ENCODE measurements at places on chromosomes 1 and 21.
A peak's percentile ranks its signal among the peaks of the same experiment; 100 is the strongest.

DNA sequence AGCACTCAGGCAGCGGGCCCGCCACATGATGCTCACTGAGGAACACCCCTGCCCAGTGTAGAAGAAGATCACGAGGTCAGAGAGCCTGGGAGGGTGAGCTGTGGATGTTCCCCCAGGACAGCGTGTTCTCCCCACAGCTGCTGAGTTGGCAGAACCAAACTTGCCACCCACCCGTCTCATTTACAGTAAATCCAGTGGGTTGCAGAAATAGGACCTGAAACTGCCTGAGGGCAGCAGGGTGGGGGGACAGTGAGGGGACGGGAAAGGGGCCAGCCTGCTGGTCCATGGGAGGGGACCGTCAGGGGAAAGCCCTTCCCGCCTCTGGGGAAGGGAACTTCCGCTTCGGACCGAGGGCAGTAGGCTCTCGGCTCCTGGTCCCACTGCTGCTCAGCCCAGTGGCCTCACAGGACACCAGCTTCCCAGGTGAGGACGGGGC lies at the start of gene C1QB:
Gene C1QB (plus strand): TSS at position 356 of the 436 bp plus-strand sequence. CDS start 6,227 bp downstream, outside the sequence.
- DNase-seq = no peak

- DNase-seq = no peak
Observed at GRCh38 chr1:85683292-85684025, 24.8 kb downstream of the ZNHIT6 start.

DNA sequence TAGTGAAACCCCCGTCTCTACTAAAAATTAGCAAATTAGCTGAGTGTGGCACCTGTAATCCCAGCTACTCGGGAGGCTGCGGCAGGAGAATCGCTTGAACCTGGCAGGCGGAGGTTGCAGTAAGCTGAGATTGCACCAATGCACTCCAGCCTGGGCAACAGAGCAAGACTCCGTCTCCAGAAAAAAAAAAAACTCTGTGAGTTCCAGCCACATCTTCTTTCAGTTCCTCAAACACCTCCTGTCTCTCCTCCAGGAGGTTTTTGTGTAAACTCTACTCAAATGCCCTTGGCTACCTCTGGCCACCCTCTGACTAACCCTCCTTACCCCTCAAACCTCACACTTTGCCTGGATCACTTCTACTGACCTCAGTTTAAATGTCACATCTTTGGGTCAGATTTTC lies 38.1 kb downstream of the RCSD1 start:
- DNase-seq = no peak

DNA sequence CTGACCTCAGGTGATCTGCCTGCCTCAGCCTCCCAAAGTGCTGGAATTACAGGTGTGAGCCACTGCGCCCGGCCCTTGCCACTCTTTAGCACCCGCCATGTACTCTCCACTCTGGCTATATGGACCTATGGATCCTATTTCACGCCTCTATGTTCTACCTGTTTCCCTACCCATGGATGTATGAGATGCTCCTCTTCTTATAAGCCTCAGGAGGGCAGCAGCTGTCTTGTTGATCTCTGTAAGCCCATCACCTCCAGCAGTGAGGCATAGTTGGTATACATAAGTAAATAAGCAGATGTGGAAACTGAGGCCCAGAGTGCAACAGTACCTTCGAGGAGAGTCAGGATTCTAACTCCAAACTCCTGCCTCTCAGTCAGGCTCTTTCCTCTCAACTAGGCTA lies 24.7 kb upstream of the ARTN start:
- DNase-seq = peak; percentile 50

- DNase-seq = no peak
Observed at GRCh38 chr1:8883491-8883890, 5.0 kb upstream of the ENO1 start.

- DNase-seq = no peak
Observed at GRCh38 chr1:76833151-76833550, 34.1 kb upstream of the ST6GALNAC5 start.

- no peak for DNase-seq
Observed at GRCh38 chr1:21567241-21568005, 58.2 kb downstream of the ALPL start.

DNA sequence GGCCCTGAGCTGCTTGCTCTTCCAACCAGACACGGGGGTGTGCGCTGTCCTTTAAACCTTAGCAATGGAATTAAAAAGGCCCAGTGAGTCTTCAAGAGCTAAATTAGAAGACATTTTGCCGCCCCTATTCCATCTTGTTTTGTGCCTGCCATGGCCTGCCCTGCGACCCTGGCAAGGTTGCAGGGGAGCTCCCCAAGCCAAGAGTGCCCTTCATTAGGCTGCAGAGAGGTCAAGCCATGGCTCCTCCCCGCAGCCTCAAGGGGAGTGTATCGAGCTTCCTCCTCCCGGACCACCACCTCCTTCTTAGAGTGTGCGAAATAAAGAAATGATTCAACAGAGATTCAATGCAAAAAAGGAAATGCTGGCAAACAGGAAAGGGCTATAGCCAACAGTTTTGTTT lies 256.2 kb downstream of the DYRK1A start:
- no peak for DNase-seq

DNA sequence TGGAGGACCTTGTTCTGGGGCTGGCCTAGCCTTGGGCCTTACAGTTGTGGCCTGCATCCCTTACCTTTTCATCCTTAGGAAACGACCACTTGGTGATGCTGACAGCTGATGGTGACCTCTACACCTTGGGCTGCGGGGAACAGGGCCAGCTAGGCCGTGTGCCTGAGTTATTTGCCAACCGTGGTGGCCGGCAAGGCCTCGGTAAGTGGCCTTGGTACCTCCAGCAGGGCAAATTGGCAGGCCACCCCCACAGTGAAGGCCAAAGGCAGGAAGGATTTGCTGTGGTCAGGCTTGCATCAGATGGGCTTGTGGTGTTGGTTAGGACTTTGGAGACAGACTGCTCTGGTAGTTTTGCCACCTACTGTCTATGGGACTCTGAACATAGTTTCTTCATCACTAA lies 17.7 kb upstream of the TRNAU1AP start:
- DNase-seq = no peak

DNA sequence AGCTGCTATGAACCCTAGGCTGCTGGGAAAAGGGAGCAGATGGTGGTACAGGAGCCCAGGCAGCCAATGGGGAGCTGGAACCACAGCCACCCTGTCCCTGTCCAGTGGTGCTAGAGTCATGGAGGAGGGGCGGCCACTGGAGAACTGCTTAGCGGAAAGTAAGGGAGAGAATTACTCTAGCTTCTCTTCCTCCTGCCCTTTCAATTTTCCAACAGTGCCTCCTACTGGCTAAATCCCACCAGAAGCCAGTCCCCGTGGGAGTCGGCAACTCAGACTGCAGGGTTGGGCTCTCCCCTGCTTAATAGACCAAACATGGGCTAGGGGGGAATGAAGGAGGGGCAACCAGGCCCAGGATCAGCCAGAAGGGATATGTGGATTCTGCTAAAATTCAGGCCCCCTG lies 154.5 kb downstream of the ACTL8 start:
- DNase-seq = peak; percentile 61

GRCh38 chr1:242065813-242066212 lies 66.9 kb upstream of the MAP1LC3C start:
- no peak for DNase-seq

DNA sequence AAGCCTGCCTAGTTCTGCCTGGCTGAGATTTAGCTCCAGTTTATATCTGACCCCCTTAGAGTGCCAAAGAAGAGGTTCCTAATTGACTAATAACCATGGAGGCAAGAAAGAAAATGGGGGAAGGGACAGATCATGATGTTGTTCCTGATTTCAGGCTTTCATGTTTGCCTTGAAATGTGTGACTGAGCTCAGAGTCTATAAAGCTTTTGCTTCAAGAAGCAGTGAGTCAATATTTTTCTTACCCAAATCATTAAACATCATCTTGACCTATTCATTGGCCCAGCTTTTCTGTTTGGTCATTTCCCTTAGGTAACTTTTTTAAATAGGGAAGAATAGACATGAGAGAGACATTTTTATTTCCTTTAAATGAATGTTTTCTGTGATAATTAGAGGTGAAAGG lies 55.9 kb downstream of the HHAT start:
- no peak for DNase-seq

DNA sequence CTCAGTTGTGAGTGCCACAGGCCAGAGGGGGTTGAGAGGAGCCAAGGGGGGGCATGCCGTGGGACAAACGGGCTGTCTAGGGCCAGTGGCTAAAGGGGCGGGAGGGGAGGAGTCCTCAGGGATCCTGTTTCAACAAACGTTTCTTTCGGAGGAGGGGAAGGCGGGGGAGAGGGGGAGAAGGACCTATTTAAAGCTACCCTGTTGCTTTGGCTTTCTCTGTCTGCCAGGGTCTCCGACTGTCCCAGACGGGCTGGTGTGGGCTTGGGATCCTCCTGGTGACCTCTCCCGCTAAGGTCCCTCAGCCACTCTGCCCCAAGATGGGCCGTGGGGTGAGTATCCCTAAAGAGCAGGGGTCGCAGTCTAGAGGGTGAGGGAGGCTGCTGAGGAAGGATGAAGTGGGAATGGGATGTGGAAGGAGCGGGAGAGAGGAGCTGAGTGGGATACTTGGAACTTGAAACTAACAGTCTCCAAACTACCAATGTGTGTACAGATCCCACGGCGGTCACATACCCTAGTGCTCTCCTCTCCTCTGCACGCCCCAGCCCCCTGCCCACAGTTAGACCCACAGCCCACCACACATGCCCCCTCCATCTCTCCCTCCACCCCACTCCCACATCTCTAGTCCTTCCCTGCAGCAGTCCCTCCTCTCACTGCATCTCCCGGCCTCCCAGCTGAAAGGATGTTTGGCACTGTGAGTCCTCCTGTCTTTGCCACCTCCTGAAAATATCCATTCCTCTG lies at the start of gene ATP1A2:
Gene ATP1A2 (plus strand): TSS at position 215 of the 738 bp plus-strand sequence. CDS start 103 bp downstream, at position 318.
- no peak for DNase-seq

GRCh38 chr1:41416552-41417334 lies 55.5 kb downstream of the FOXO6 start:
- peak; percentile 78 for DNase-seq

- DNase-seq = no peak
Observed at GRCh38 chr1:156490401-156491032, 10.1 kb downstream of the MEF2D start.

- peak; percentile 16 for DNase-seq
Observed at GRCh38 chr1:208101661-208102431, 142.3 kb downstream of the PLXNA2 start.

DNA sequence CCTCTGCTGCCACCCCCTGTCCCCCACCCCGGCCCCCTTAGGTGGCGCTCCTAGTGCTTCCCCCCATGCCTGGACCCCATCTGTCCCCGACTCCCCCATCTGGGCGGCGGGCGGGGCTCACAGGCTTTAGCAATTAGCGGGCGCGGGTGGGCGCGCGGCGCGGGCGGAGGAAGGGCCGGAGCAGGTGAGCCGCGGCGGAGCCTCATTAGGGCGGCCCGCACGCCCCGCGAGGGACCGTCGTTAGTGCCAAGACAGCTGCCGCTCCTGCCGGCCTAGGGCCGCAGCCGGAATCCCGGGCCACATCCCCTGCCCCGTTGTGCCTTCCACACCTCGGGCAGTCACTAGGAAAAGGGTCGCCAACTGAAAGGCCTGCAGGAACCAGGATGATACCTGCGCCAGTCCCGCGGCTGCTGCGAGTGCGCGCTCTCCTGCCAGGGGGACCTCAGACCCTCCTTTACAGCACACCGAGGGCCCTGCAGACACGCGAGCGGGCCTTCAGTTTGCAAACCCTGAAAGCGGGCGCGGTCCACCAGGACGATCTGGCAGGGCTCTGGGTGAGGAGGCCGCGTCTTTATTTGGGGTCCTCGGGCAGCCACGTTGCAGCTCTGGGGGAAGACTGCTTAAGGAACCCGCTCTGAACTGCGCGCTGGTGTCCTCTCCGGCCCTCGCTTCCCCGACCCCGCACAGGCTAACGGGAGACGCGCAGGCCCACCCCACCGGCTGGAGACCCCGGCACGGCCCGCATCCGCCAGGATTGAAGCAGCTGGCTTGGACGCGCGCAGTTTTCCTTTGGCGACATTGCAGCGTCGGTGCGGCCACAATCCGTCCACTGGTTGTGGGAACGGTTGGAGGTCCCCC lies 7.6 kb downstream of the OLIG2 start:
- no peak for DNase-seq

DNA sequence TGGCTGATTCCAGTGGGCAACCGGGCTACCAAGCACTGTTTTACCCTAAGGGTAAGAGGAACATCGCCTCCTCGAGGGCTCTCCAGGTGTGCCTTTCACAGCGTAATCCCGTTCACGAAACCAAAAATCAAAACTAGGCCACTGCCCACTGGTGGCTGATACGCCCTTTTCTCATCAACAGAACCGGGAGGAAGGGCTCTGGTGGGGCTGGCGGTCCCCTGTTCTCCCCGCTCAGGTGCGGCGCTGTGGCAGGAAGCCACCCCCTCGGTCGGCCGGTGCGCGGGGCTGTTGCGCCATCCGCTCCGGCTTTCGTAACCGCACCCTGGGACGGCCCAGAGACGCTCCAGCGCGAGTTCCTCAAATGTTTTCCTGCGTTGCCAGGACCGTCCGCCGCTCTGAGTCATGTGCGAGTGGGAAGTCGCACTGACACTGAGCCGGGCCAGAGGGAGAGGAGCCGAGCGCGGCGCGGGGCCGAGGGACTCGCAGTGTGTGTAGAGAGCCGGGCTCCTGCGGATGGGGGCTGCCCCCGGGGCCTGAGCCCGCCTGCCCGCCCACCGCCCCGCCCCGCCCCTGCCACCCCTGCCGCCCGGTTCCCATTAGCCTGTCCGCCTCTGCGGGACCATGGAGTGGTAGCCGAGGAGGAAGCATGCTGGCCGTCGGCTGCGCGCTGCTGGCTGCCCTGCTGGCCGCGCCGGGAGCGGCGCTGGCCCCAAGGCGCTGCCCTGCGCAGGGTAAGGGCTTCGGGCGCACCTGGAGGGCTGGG lies at the start of gene IL6R:
Gene IL6R (plus strand): TSS at position 360 of the 763 bp plus-strand sequence. CDS start 287 bp downstream, at position 647.
- DNase-seq = peak; percentile 85

GRCh38 chr1:85865213-85865612 lies 157.0 kb upstream of the ZNHIT6 start:
- DNase-seq = peak; percentile 28

- no peak for DNase-seq
Observed at GRCh38 chr1:88089961-88090360, 594.1 kb upstream of the PKN2 start.

DNA sequence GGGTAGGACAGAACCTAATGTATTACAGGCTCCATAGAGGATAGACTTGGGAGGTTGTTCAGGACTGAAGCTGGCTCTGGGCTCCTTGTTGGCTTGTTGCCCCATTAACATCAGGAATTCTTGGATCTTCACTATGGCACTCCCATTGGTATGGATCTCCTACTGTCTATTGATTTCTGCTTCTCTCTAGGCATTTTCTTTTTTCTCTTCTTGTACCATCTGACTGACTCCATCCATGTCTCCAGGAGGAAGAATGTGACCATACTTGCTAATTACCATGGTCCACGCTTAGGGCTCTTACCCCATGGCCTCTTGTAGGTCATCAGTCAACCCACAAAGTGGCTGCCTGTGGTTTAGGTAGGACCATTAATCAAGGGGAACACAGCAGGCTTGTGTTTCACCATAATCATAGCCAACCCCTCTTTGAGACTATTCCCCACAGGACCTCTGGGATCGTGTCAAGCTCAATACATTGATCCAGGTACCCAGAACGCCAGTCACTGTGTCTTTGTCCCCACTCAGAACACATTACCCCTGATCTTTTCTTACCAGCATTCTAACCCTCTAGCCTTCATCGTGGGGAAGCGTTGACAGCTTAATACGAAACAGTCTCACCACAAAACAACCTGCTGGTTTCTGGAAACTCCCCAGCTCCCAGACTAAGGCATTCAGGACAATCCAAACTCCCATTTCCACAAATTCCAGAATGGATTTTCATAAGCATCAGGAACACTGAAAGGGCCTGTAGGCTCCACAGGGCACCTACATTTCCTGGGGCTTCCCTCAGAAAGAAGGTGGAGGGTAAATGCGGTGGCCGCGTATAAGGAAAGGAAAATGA lies 97.1 kb downstream of the ETS2 start:
- DNase-seq = no peak
